ENCODE measurements at places on chromosomes 7 and 10.
A peak's percentile ranks its signal among the peaks of the same experiment; 100 is the strongest.

GRCh38 chr7:131606346-131607290 lies 50.2 kb upstream of the PODXL start:
- peak; percentile 38 for DNase-seq

- DNase-seq: no peak
Measured at GRCh38 chr10:4481192-4481591, 344.8 kb upstream of the AKR1E2 start.

GRCh38 chr10:73263693-73264347 lies 11.4 kb upstream of the MRPS16 start:
- DNase-seq: no peak

GRCh38 chr7:607938-608337 lies 88.3 kb upstream of the PDGFA start:
- no peak for DNase-seq

DNA sequence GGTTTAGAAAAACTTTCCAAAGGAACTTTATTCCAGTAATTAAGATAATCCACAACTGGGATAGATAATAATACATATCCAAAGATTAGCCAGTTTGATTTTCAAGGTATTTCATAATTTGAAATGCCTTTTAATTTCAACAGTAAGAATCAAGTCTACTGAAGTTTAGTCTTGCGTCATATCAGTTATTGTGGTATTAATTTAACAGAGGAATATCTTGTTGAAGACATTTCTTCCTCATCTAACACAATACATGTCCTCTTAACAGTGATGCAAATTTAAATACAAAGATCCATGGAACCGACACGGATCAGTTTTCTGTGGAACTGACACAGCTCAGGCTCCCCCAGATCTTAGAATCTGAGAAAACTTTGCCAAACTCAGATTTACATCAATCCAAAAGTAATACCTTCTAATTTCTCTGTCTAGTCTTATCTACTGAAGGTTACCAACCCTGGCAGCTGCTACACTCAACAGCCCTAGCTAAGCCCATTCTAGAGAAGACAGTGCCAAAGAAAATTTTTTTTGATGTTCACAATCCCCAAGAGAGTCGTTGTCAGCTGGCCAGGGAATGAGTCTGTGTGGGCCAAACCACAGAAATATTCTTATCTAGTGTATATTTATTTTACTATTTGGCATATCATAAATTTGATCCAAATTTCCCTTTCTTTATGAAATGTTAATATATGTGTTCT lies 365.2 kb upstream of the MEOX2 start:
- no peak for DNase-seq

DNA sequence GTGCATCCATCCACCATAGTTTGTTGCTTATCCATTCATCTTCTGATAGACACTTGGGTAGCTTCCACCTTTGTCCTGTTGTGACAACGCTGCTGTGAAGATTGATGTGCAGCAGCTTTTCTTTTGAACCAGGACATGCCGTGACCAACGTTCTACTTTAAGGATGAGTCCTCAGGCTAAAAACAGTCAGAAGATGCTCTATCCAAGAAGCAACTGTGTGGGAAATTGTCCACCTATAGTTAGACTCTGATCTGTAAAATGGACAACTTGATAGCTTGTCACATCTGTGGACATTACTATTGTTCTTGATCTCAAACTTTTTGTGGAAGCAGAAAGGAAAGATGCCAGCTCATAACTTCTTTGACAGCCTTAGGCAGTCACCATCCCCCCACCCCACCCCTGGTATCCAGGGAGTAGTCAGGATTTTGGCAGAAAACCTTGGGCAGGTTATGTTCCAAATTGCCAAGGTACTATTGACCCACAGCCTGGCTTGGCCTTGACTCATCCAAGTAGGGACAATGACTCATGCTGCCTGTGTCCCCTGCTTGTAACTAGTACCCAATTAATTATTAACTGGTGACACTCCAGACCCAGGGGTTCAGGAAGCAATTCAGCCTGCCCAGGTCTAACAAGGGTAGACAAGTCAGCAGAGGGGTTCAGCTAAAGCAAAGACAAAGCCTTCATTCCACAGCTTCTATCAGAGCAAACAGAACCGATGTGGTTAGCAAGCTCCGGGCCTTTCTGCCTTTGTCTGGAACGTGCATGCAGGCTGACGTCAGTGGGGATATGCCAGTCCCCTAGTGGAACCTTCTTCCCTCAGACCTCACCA lies 99.6 kb upstream of the ANLN start:
- no peak for DNase-seq

- DNase-seq: no peak
Measured at GRCh38 chr7:24510759-24511158, 62.5 kb upstream of the PALS2 start.

- DNase-seq: no peak
Measured at GRCh38 chr10:75197906-75198305, 12.7 kb upstream of the VDAC2 start.

GRCh38 chr7:29228289-29229011 lies 33.9 kb downstream of the CHN2 start:
- peak; percentile 30 for DNase-seq

DNA sequence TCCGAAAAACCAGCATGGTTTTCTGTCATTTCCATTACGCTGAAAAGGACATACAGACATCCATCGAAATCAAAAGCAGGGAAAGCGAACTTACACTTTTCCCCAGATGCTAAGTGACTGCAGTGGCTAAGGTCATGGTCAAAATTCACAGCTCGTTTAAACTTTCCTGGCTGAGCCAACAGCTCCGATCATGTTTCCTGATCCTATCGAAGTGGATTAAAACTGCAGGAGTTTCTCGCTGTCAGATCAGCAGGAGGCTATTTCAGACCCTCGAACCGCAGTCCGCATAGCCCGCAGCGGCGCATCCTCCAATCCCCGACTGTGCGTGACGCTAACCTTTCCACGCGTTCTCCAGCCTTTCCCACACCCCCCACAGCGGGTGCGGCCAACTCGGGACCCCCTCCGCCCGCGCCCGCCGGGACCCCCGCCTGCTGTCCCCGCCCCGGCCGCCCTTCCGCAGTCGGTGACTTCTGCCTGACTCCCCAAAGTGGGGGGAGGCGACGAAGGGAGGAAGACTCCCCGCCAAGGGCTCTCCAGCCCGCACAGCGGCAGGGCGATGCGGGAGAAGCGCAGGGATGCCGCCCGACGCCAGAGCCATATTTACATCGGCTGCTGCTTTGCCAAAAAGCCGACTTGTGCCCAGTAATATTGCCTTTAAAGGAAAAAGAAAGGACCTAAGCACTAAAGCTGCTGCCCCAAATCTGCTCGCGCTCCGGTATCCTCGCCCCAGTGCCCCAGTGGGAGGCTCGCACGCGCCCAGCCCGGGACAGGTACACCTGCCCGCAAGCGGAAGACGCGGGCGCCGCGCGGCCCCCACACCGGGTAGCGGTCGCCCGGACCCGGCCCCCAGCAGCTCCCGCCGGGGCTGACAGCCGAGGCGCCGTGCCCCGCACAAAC lies 1.2 kb downstream of the PIP4K2A start:
- no peak for DNase-seq

DNA sequence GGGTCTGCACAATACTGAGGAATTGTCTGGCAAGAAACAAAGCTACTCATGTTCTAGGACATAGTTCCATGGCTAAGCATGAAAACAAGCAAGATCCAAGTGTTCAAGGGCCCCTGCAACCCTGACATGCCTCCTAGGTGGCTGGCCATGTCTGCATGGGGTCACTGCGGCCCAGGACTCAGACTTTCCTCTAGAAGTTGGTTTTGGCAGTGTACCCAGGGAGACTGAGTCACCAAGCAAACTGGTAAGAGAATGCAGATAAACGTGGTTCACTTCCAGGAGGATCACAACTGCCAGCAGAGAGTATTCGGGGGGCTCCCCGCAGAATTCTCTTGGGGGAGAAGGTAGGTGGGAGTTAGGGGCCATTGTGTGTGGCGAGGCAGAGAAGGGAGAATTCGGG lies 7.4 kb upstream of the PFKFB3 start:
- DNase-seq: no peak

DNA sequence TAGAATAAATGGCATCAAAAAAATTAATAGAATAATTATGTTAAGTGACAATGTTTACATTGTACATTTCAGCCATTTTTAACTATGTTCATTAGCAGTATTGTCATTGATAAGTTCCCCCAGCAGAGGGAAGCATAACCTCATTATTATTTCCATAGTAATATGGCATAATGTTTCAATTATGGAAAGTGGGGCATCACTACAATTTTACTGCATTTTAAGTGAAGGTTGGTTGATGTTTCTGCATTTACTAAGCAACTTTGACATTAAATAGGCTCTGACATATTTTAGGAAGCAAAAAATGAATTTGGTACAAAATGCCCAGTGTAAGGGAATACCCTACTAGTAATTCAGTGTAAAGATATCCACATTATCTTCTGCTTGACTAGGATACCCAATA lies 218.3 kb downstream of the SEMA3A start:
- DNase-seq: peak; percentile 20

DNA sequence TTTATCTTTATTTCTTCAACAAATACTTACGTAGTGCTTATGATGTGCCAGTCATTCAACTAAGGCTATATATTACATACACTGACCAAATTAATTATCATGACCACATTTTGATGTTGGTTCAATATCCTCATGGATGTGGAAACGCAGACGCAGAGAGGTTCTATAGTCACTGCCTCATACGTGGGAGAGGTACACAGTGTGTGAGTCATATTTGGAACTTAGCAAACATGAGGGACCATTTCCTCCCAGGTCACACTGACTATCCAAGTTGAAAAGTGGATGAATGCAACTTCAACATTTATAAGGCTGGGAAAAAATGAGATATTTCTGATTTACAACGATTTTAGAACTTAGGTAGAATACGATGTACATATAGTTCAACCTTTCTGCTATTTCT lies 113.6 kb downstream of the PRLHR start:
- no peak for DNase-seq

GRCh38 chr7:81623251-81623855 lies 146.5 kb downstream of the HGF start:
- no peak for DNase-seq

DNA sequence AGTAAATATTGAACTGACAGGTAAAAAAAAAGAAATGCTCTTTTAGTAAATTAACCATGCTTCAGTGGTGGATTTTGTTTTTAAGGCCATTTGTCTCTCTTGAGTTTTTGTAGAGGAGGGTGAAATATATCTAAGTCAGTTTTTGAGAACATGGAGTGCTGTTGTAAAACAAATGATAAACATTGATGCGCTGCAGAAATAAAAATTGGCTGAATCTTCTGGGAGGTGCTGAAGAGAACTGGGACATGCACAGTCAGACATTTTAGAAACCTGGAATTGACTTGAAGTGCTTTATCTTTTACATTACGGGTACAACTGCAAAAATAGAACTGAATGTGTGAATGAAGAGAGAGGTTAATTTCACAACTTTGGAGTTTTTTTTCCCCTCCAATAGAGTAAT lies 203.0 kb upstream of the HDAC9 start:
- DNase-seq: no peak

DNA sequence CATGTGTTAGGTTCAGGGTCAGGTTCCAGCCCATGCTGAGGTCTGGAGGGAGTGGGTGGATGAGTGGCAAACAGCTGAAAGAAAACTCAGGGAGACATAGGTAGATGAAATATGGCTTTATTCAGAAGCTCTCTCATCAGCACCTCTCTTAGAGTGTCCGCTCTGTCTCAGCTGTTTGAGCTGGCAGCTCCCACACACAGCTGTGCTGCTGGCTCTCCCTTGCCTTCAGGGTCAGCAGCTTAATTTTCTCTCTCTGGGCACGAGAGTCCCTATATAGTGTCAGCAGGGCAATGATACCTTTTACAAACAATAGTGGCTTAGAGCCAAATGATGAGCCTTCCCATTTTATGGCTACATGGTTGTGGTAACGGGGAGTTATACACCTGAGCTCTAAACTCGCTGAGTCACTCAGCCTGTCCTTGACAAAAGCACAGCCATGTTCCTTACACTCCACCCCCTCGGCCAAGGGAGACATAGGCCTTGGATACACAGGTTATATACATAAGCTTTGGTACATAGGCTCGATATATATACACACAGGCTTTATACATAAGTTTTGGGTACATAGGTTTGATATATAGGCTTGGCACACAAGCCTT lies 10.4 kb downstream of the RNF133 start:
- DNase-seq: no peak

- no peak for DNase-seq
Measured at GRCh38 chr7:32062150-32062549, 8.1 kb downstream of the PDE1C start.

- no peak for DNase-seq
Measured at GRCh38 chr10:90352288-90352687, 505.6 kb downstream of the HTR7 start.

DNA sequence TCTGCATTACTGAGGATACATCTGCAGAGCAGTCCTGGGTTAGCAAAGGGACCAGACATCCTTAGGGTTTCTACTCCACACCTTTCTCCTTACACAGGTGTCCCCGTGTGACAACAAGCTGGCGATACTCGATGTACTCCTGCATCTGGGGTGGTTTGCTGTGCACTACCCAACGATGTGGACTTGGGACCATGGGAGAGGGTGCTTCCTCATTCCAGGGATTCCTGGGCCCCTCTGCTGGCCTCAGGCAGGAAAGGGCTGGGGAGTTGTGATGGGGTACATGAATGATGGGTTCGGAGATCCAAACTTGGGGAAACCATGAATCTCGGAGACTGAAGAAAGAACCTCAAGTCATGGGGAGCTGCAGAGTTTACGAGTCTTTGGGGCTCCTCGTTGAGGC lies 179.6 kb upstream of the GALNT17 start:
- DNase-seq: no peak

DNA sequence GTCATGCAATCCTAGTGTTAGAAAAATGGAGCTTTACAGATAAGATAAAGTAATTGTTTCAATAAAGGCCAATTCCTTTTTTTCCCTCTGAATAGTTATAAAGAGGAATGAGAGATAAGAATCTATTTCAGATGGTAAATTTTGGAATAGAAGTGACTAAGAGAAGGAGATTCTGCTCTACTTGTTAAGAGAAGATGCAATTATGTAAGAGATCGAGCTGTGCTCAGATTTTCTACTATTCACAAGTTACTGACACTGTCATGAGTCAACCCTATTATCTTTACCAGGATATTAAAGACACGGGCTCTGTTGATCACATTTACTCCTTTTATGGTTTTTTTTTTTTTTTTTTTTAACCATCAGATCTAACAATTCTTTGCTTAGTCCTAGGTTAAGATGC lies 511.3 kb downstream of the ARL4A start:
- DNase-seq: no peak

- no peak for DNase-seq
Measured at GRCh38 chr10:118373786-118374185, 31.7 kb upstream of the FAM204A start.

DNA sequence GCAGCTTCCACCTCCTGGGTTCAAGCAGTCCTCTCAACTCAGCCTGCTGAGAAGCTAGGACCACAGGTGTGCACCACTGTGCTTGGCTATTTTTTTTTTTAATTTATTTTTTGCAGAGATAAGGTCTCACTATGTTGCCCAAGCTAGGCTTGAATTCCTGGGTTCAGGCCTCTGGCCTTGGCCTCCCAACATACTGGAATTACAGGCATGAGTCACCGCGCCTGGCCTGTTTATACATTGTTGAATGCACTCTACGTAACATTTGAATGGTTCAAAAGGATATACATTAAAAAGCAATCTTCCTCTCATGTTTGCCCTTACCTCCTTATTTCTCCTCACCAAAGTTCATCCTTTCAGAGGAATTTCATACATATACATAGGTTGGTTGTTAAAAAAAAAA lies 7.2 kb upstream of the SNX10 start:
- no peak for DNase-seq

- no peak for DNase-seq
Measured at GRCh38 chr10:108060246-108060645, 895.7 kb upstream of the SORCS1 start.

Data from NCI-H2171 (cell line).